ENCODE measurements at places on chromosomes 2 and 18. TPM values are rescaled to one million over a fixed set of nuclear protein-coding genes. Genes with fewer than 3 reads are reported as not detected.
A peak's percentile ranks its signal among the peaks of the same experiment; 100 is the strongest.

ILKAP gene
- total RNA-seq: 48.8 TPM

COPS7B gene
- 25.0 TPM for total RNA-seq

DNA sequence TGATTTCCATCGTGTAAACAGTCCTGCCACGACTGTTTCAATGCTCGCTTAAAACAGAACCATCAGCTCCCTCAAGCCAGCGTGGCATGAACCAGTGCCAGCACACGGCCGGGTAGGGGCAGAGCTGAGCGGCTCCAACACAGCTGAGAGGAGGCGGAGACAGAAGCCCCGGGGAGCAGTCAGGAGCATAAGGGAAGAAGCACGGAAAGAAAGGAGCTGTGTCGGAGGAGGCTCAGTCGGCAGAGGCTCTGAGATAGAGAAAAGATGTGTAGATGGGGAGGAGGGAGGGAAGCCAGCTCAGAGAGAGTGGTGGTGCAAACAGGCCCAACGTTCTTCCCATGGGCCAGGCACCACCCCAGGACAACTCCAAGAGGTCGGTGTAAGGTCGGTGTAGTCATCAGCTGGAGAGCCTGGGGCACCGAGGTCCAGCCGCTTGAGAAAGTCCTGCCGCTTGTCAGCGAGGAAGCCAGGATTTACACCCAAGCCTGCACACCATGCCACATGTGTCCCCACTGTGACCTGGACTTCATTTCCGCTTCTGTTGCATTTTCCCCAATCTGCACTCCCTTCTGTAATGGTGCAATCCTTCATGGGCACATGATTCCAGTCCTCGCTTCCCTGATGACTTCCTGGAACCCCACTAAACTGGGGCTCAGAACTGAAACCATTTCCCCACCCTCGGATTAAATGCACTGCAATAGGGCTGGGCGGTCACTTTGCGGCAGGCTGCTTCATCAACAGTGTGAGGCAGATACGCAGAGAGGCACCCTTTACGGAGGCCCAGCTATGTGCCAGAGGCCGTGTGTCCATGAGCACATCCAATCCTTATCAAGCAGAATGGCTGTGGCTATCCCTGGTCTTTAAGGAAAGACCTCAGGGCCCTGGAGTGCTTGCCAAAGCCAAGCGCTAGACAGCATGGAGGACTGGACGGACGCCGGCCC, 43.5 kb downstream of the CYP27C1 start:
- DNase-seq: peak; percentile 17

SLC9A4 gene
- not detected for total RNA-seq

HTR2B gene
- 0.27 TPM for total RNA-seq

GRCh38 chr2:97812931-97813330, 99.6 kb downstream of the ZAP70 start:
- DNase-seq: no peak

- DNase-seq: no peak
Observed at GRCh38 chr2:7057865-7058400, 140.7 kb downstream of the RNF144A start.

DNA sequence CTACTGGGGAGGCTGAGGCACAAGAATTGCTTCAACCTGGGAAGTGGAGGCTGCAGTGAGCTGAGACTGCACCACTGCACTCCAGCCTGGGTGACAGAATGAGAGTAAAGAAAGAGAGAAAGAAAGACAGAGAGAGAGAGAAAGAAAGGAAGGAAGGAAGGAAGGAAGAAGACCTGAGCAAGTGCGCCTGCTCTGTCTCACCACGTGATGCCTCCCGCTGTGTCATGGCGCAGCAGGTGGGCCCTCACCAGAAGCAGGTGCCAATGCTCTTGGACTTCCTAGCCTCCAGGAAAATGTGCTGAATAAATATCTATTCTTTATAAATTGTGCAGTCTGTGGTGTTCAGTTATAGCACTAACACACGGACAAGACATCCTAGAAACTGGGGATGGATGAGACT, 270.0 kb downstream of the CYP26B1 start:
- no peak for DNase-seq

GRCh38 chr18:56021809-56022195, 433.8 kb upstream of the TCF4 start:
- DNase-seq: no peak

GRCh38 chr2:208315081-208315788, 49.2 kb downstream of the PIKFYVE start:
- DNase-seq: no peak

DNA sequence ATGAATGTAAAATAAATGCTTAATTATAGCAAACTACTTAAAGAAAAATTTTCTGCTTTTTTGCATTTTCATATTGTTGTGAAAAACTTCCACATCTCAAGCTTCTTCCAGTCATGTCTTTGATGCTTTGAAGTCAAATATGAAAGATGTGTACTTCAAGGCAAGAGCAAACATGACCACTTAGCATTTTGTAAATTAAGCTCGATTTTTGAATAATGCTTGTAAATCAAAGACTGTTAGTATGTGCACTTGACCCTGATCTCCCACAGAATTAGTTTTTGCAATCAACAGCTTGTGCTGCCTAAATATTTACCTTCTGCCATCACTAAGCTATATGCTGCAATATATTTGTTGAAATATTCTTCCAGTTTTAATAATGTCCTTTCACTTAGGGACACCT, 486.1 kb upstream of the ID2 start:
- DNase-seq: no peak

ARHGAP28 gene
- total RNA-seq: 28.7 TPM

ZBTB7C gene
- total RNA-seq: 3.9 TPM

RESP18 gene
- 1.1 TPM for total RNA-seq

- no peak for DNase-seq
Observed at GRCh38 chr2:160433466-160434140, 60.0 kb downstream of the RBMS1 start.

MRPL33 gene
- total RNA-seq: 63.4 TPM

TEX44 gene
- total RNA-seq: not detected

AQP12B gene
- not detected for total RNA-seq

GRCh38 chr2:99605036-99605435, 115.2 kb upstream of the REV1 start:
- no peak for DNase-seq

- no peak for DNase-seq
Observed at GRCh38 chr2:101976891-101977290, 14.9 kb upstream of the IL1R2 start.

DNA sequence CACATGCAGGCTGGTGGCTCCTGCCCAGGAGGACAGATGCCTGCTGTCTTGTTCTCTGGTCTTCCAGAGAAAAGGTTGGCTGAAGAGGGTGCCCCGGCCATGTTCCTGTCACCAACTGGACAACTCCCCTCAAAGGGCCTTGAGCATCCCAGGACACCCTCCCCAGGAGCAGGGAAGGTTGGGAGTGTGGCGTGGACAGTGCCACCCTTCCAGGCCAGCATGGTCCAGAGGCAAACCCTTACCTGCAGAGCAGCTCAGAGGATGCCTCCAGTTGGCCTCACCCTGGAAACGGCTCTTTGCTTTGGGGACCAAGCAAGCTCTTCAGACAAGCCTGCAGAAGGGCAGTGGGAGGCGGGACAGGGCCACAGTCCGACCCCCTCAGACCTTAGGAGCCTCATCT, 4.9 kb upstream of the GPC1 start:
- no peak for DNase-seq

DNA sequence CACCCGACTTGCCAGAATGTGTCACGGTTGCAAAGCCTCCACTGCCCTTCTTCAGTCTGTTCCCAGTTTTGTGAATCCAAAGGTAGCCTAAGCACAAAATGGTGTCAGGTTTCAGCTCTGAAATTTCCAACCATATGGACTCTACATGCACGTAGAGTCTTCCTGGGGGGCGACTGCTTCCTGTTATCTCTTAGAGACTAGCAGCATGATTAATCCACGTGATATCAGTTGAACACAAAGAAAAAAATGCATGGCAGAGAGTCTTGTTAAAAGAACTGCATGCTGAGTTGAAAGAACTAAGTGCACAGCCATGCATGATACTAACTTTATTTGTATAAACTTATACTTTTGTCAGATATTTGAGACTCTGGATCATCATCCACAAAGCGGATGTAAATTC, 404.4 kb downstream of the SOCS6 start:
- no peak for DNase-seq

DNA sequence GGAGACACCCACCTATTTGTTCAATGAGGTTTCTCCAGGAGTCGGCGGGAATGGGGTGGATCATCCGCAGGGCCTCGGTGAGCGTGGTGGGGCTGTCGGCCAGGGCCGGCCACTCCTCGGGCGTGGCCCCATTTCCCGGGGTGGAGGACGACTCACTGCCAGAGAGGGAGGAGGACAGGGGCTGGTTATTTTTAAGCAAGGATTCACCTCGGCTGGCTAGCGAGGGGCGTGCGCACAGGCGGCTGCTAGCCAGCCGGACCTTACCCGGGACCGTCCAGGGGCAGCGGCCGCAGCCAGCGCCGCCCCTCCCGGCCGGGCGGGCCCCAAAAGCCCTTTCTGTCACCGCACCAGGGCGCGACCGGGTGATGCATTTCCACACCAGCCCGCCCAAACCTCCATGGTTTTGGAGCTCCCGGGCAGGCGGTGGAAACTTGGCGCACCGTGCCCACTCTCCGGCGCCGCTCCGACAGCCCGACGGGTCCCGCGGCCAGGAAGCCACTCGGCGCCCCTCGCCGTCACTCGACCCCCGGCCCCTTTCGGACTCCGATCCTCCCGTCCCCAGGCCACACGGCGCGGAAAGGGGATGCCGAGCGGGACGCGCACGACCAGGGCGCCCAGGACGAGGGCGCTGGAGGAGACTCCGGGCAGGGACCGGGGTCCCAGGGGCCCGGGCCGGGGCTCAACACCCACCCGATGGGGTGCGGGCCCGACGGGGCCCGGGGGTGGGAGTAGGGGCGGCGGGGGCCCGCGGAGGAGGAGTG, 57.1 kb downstream of the SNORC start:
- no peak for DNase-seq

- no peak for DNase-seq
Observed at GRCh38 chr2:124489686-124490085, 464.6 kb downstream of the CNTNAP5 start.

DNA sequence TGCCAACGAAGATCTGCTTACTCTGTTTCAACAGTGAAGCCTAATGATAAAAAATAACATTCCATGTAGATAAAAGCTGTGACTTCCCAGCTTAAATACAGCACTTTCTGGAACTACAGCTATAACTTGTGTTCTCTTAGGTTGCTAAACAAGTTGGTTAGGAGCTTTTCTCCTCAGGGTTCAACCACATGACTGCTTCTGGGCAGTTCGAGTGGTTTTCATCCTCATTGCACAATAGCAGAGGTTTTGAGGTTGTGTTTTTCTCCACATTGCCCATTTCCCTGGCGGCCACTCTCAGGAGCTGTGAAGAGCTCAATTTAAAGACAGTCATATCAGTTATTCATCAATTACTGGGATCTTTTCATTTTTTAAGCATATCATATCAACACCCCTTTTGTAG, 102.2 kb upstream of the CYP1B1 start:
- no peak for DNase-seq

RGPD4 gene
- not detected for total RNA-seq

DNA sequence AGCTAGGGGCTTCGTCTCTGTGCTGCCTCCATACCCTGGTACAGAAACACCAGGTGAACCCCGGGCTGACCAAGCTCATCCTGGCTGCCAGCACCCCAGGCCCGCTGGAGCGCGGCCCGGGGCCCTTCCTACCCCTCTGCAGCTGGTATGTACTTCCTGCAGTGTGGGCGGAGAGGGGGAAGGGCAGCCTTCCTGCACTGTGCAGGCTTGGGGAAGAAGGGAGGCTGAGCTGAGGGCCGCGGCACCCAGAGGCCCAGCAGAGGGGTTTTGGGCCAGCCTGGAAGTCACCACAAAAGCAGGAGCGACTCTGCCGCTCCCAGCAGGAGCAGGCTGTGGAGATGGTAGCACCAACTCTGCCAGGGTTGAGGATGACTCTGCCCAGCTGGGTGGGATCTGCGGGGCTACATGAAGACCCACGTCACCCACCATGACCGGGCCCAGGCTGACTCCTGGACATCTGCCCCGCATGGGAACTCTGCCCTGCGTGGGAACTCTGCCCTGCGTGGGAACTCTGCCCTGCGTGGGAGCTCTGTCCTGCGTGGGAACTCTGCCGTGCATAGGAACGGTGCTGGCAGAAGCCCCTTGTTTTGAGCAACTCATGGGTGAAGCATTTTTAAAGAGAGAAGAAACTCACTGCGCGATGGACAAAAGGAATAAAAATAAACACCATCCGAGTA, 273.3 kb downstream of the NDUFA10 start:
- DNase-seq: no peak

DNA sequence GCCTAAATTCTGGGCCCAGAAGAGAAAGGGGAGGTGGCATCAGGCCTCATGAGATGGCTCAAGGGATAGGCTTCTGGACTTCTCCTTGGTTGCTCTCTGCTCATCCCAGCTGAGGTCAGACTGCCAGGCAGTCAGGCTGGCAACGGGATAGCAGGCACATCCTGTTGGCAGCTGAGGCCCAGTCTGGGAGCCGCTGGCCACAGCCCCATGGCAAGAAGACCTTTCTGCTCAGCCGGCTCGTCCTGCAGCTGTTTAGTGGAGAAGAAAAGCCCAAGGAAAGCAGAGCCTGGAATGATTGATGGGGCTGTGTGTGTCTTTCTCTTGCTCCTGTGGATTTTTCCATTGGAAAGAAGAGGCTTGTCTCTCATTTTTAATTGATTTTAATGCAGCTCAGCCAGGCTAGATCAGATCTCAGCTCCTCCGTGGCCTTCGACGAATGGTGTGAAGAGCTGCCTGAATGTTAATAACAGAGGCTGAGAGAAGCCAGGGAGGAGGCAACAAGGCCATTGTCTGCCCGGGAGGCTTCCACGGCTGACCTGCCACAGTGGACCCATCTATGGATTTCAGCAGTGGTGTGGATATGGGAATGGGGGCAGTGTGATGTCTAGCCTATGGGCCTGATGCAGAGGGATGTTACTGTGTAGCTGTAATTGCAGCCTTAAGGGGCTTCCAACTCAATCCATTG, 99.5 kb downstream of the HS1BP3 start:
- no peak for DNase-seq

GRCh38 chr2:75801234-75801982, 90.7 kb upstream of the GCFC2 start:
- no peak for DNase-seq

GRCh38 chr2:171999161-171999560, 592 bp upstream of the METAP1D start:
- peak; percentile 31 for DNase-seq

- no peak for DNase-seq
Observed at GRCh38 chr18:58038063-58038462, 6.0 kb upstream of the NEDD4L start.

KCNK3 gene
- 6.3 TPM for total RNA-seq

DNA sequence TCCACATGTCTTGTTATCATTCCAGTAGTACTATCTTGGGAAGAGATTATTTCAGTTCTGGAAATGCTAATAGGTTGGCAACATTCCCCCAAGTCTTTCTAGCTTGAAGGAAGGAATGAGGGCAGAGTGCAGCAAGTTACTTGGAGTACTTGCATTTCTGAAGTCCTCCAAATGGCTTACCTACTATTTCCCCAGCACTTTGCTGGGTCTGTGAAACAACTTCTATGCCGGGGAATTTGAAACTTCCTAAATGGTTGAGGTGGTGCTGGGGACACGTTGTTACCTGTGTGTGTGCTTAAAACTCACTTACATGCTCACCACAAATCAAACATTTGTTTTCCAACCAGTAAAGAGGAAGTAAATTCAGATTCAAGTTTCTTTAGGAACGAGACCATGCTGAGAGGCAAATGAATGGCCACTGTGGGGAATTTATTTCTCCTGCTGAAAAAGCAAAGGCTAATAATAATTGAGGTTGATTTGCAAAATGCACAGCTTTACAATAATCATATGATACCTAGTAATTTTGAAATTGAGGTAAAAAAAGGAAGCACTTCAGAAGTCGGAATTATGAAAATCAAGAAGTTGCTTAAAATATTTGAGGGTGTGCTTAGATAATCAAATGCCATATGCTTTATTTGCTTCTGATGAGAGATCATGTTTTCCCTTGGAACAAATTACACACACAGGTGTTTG, 1167.7 kb upstream of the ZEB2 start:
- no peak for DNase-seq

- DNase-seq: no peak
Observed at GRCh38 chr18:48228301-48228715, 180.9 kb downstream of the ZBTB7C start.

SLC11A1 gene
- 1.5 TPM for total RNA-seq
